ENCODE measurements at places on chromosomes 2 and 18. TPM values are rescaled to one million over a fixed set of nuclear protein-coding genes. Genes with fewer than 3 reads are reported as not detected.

Gene EML6
- total RNA-seq = 12.9 TPM

Gene KCNG2
- 0.31 TPM for total RNA-seq

Gene HOXD8
- not detected for total RNA-seq

Gene IL36G
- not detected for total RNA-seq

Gene RPRM
- 95.9 TPM for total RNA-seq

Gene INHA
- not detected for total RNA-seq

Gene SLC9A4
- total RNA-seq = 0.62 TPM

Gene PLGLB2
- 2.0 TPM for total RNA-seq

Gene B3GNT7
- total RNA-seq = 1.2 TPM

Gene CDKL4
- total RNA-seq = 10.1 TPM

Gene ELOA2
- total RNA-seq = not detected

Gene HOXD10
- total RNA-seq = not detected

Gene DUSP2
- 7.3 TPM for total RNA-seq

Gene ERICH2
- total RNA-seq = not detected

Gene KANSL3
- total RNA-seq = 32.1 TPM

Gene FAM237A
- not detected for total RNA-seq

Gene MERTK
- 7.2 TPM for total RNA-seq

Gene PARD6G
- total RNA-seq = 9.5 TPM

Gene NTSR2
- total RNA-seq = 0.31 TPM

Gene SP5
- 0.78 TPM for total RNA-seq

Gene GRB14
- total RNA-seq = 24.0 TPM

Gene VIT
- not detected for total RNA-seq

Gene HOXD9
- total RNA-seq = not detected

Gene LOXHD1
- total RNA-seq = 0.16 TPM

Gene CIB4
- total RNA-seq = not detected

Gene MYOM1
- 2.3 TPM for total RNA-seq

Gene BMP10
- total RNA-seq = not detected

Gene IL18RAP
- 0.16 TPM for total RNA-seq

Gene TTL
- total RNA-seq = 89.4 TPM

Gene RIT2
- total RNA-seq = 21.8 TPM

Gene GAD1
- 58.2 TPM for total RNA-seq

Gene KLHL29
- 8.4 TPM for total RNA-seq

Gene PLCL1
- total RNA-seq = 26.0 TPM

Gene ALKAL2
- total RNA-seq = 2.0 TPM

Gene EVX2
- total RNA-seq = not detected

Gene AGXT
- total RNA-seq = not detected

Gene UGT1A10
- total RNA-seq = not detected

Gene CREG2
- total RNA-seq = 4.8 TPM

Gene MOGAT1
- total RNA-seq = not detected

Gene LRRC30
- not detected for total RNA-seq

Gene CABLES1
- total RNA-seq = 6.7 TPM

Gene RFTN2
- 29.9 TPM for total RNA-seq
